ENCODE measurements at places on chromosomes 2 and 18.

DNA sequence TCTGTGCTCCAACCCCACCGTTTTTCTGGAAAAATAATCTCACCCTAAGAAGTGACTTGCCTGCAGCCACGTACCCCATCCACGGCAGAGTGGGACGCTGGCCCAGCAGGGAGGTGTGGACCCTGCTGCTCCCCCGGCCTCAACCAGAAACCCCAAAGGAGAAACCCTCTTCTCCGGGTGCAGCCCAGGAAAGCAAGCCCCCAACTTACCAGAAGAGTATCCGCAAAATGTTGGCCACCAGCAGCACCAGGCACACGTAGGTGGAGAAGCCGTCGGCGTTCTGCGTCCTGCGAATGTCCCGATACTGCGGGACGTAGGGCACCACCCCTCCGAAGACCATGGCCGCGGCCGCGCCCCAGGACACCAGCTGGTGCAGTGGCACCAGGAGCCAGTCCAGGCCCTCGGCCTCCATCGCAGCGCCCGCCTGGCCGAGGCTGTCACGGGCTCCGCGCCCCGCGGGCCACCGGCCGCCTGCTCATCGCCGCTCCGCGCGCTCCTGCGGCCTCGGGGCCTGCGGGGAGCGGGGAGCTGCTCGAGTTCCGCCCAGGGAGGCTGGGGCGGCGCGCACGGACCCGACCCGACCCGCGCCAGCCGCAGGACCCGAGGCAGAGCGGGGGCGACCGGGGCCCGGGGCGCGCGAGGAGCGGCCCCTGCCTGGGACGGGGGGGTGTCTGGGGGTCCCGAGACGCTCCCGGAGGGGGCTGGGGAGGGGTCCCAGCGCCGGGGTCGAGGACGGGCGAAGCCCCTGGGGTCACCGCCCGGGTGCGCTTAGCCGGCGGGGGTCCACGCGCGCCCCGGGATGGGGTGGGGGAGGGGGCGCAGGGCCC lies 725 bp downstream of the SLC66A2 start:
- DNase-seq: peak; percentile 70

GRCh38 chr2:9112079-9112721 lies 94.4 kb upstream of the ASAP2 start:
- DNase-seq: peak; percentile 89

DNA sequence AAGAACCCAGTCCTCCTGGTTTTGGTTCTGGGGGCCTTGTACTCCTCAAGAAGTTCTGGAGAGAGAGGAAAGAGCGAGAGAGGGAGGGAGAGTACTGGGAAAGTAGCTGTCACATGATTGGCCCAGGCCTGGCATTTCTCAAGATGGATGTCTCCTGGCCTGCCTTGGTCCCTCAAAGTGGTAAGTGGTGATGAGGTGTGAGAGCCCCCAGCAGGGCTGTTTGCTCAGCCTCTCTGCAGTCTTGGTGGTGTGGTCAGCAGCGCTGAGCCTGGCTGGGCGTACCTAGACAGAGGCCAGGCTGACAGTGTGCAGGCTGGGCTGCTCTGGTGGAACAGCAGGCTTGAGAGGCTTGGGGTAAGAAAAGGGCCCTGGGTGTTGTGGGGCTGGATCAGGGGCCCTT lies 2.5 kb downstream of the SPEG start:
- DNase-seq: no peak

- no peak for DNase-seq
These were observed 27.6 kb upstream of the ADAM23 start for GRCh38 chr2:206415618-206416243.

- DNase-seq: no peak
These were observed 296.5 kb downstream of the MTX2 start for GRCh38 chr2:176565641-176566323.
